Ureter (tissue), 1 donor: ENCODE measurements at places on chromosomes 1 and 21. TPM values are rescaled to one million over a fixed set of nuclear protein-coding genes. Genes with fewer than 3 reads are reported as not detected.

The AIRE gene
- total RNA-seq = not detected

The PKLR gene
- total RNA-seq = not detected

The AKR7A3 gene
- 1.8 TPM for total RNA-seq

The LCE3D gene
- total RNA-seq = not detected

The UTS2 gene
- not detected for total RNA-seq

The APOBEC4 gene
- total RNA-seq = not detected

The RBP7 gene
- total RNA-seq = 8.5 TPM

The TEDDM1 gene
- not detected for total RNA-seq

The BEND5 gene
- total RNA-seq = 8.3 TPM

The KCNT2 gene
- 9.5 TPM for total RNA-seq

The SLC37A1 gene
- 48.0 TPM for total RNA-seq

The HSD3B2 gene
- not detected for total RNA-seq

The PI4KB gene
- total RNA-seq = 91.5 TPM

The SFT2D2 gene
- 49.4 TPM for total RNA-seq

The DCLRE1B gene
- 5.3 TPM for total RNA-seq

The FCGR1A gene
- 2.9 TPM for total RNA-seq

The MAP3K21 gene
- 4.7 TPM for total RNA-seq

The AMY1A gene
- total RNA-seq = not detected

The CHIA gene
- total RNA-seq = not detected

The S100A7A gene
- not detected for total RNA-seq

The IGFN1 gene
- total RNA-seq = 0.16 TPM

The LAMB3 gene
- total RNA-seq = 58.5 TPM

The DEPDC1 gene
- total RNA-seq = 0.21 TPM

The TSTD1 gene
- total RNA-seq = 79.8 TPM

The LCE2C gene
- not detected for total RNA-seq

The TCHHL1 gene
- not detected for total RNA-seq

The SLC25A33 gene
- 3.9 TPM for total RNA-seq

The GART gene
- 103 TPM for total RNA-seq

The ACTL8 gene
- not detected for total RNA-seq

The WDR64 gene
- total RNA-seq = not detected

The CHTOP gene
- 91.7 TPM for total RNA-seq

The TCEANC2 gene
- total RNA-seq = 6.7 TPM

The CNR2 gene
- total RNA-seq = not detected

The PCP4L1 gene
- total RNA-seq = 66.5 TPM

The FBLIM1 gene
- 81.8 TPM for total RNA-seq

The HSF2BP gene
- 2.0 TPM for total RNA-seq

The TADA1 gene
- 11.1 TPM for total RNA-seq

The SLAMF1 gene
- total RNA-seq = 0.83 TPM

The KCNJ9 gene
- total RNA-seq = not detected

The TBCE gene
- total RNA-seq = 30.7 TPM

The CFHR4 gene
- total RNA-seq = not detected

The KCTD3 gene
- 65.6 TPM for total RNA-seq

The HMCN1 gene
- 4.7 TPM for total RNA-seq

The ZNF593OS gene
- not detected for total RNA-seq

The MEX3A gene
- total RNA-seq = 1.2 TPM

The C1QA gene
- total RNA-seq = 64.0 TPM

The CACNA1S gene
- not detected for total RNA-seq

The VHLL gene
- not detected for total RNA-seq

The TDRD5 gene
- total RNA-seq = 1.0 TPM

The ENAH gene
- 104 TPM for total RNA-seq

The ANGPTL1 gene
- 26.3 TPM for total RNA-seq

The ERG gene
- 27.2 TPM for total RNA-seq
